ENCODE measurements at places on chromosomes 6 and 20.

GRCh38 chr20:32078791-32079190 is 26.7 kb downstream of the HCK start:
- no peak for DNase-seq

DNA sequence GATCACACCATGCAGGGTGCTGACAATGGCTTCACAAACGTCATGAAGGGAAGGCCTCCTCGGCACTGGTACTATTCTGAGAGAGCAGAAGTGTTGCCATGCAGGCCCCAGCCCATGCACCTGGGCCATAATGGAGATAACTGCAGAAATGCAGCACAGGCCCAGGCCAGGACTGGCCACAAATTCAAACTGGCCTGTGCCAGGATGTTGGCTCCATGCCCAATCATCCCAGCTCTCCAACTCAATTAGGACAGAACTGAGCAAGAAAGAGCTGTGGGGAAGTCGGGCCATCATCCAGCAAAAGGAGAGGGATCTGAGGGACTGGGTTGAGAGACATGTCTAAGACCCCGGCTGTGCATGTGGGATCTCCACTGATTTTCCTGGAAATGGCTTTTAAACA is 48.9 kb upstream of the SYNDIG1 start:
- no peak for DNase-seq

- DNase-seq: no peak
Observed at GRCh38 chr6:28224131-28225055, 682 bp upstream of the ZSCAN9 start.

DNA sequence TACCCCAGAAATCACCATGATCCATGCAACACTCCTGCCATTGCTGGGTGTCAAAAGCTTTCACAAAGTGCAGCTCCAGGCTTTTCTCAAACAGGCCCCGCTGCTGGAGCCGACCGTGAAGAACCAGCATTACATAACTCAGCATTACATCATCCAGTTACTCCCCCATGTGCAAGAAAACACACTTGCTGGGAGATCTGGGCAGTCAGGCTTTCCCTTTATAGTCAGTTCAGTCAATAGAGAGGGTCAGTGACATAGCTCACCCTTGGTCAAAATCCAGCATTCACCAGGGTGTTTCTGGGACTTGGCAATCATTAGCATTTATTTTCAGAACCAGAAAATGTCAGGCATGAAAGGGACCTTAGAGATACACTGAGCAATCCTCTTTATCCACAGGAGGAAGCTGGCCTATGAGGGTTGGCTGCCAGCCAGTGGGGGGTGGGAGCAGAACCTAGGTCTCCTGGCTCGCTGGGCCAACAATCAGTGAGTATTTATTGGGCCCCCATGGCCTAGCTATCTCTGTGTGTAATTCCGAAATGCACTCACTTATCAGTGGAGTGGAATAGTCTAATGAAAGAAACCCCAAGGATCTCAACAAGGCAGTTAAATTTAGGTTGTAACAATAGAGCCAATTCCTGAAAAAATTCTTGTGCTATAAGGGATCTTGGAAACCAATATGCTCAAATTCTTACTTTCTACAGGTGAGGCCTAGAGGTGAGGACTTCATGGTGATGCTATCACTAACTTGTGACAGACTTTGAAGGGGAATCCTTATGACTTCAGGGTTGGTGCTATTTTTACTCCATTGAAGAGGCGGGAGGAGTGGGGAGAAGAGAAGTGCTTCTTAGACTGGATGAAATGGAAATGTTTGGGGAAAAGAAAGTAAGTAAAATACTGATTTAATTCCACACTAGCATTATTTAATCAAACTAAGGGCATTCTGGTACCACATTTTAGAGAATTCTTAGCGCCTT is 54.6 kb downstream of the LYRM4 start:
- DNase-seq: peak; percentile 52

GRCh38 chr20:49422161-49422560 is 60.3 kb downstream of the KCNB1 start:
- no peak for DNase-seq

- DNase-seq: no peak
Observed at GRCh38 chr20:12660918-12661317, 347.9 kb upstream of the SPTLC3 start.

DNA sequence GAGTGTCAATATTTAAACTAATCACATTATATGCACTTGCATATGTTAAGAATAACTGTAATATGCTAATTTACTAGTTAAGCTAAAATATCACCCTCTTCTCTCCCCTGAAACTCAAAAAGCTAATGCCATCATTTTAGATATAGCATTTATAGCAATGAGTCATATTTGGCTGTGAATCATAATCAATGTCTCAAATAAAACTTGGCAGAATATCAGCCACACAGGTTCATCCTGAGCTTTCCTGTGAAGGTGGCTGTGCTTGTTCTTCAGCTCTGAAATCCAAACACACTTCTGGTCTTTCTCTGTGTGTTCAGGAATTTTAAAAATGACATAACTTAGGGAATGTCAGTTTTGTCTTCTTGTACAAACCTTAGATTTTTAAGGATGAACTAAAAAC is 12.8 kb upstream of the PNRC1 start:
- DNase-seq: no peak

GRCh38 chr6:108710030-108710429 is 138.2 kb upstream of the ARMC2 start:
- DNase-seq: no peak

- no peak for DNase-seq
Observed at GRCh38 chr6:89434954-89435353, 2.0 kb downstream of the ANKRD6 start.

GRCh38 chr20:44087857-44088120 is 99.2 kb downstream of the JPH2 start:
- DNase-seq: no peak

DNA sequence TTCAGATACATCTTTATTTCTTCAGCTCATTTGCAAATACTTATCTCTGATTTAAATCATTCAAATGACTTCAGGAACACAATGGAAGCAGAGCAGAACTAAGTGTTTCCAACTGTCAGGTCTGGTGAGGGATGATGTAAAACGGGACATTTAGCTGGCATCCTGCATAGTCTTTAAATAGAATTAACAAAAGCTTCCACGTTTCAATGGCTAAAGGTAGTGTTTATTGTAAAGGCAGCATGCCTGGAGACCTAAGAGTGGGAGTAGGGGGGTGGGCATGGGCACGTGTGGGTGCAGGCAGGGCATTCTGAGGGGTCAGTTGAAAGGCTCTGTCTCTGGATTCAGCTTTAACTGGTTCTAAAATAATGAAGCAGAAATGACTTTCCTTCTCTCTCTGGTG is 174.9 kb downstream of the PLCB1 start:
- DNase-seq: no peak

- DNase-seq: no peak
Observed at GRCh38 chr6:163459007-163459406, 44.5 kb downstream of the QKI start.

GRCh38 chr20:56589633-56590032 is 39.5 kb upstream of the TFAP2C start:
- no peak for DNase-seq

DNA sequence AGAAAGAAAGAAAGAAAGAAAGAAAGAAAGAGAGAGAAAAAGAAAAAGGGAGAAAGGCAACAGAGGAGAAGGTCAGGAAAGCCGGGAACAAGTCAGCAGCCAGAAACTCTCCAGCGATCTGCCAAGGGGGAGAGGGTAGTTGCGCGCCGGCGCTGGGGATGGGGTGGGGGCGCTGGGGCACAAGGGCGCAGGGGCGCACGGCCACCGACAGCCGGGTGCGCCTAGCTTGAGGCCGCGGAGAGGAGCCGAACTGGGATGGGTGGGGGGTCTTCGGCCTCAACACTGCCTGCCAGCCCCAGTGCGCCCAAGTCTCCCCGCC is 533 bp upstream of the RSPO3 start:
- DNase-seq: no peak

DNA sequence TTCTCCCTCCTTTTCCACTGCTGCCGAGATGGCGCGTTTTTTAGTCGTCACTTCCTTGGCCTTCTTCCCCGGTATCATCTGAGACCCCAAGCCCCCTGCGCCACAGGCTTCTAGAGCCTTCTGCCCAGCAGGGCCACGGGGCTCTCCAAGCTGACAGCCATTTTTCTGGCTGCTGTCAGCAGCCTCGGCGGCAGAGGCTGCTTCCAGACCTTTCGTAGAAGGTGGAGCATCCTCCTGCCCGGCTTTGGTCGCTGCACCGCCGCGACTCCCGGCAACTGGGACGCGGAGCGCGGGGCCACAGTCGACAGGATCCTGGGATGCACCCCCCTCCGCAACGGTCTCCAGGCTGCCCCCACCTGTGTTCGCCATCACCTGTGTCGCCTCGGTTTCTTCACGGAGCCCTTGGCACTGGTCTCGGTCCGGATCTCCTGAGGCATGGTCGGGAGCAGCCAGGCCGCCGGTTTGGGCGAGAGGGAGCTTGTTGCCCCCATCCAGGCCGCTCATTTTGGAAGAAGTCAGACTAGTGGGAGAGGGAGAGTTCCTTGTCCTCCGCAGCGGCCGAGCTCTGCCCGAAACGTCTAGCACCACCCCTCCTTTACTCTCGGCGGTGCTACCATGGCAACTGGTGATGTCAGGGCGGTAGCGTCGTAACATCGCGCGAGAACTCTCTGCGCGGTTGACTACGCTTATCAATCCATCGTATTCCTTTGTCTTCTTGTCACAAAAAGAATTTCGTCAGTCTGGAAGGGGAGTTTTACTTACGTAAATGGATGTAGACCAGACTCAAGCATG is at the start of gene TSPYL4:
TSPYL4 (minus strand) TSS at position 571 of the 792 bp plus-strand sequence; CDS start at position 504, 67 bp downstream.
- DNase-seq: peak; percentile 74

DNA sequence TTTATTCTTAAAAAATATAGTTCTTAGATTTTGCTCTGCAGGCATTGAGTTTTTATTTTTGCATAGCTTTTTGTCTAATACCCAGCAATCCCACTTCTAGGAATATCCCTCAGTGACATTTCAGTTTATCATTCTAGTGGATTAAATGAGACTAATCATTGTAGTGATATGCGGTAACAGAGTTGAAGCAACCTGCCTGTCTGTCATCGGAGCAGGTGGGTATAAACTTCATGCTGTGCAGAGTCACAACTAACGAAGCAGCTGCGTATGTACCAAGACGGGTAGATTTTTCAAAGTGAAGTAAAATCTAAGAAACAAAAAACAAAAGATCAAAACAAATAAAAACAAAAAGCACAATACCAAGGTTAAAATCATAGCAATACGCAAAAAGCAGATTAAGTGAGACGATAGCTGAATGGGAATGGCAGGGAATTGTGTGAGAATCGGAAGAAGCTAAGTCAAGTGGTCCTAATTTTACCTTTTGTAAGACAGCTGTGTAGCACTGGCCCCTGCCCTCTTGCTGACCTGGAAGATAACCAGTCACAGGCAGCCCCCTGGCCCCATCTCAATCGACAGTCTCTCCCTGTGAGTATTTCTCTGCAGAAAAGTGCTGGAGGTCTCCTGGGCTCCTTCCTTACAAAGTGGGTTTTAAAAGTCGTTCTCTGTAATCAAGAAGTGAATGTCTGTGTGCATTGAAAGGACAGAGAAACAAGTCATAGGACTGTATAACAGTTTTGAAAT is 169.2 kb downstream of the OR2B2 start:
- DNase-seq: no peak

GRCh38 chr6:113672491-113673149 is 184.5 kb upstream of the MARCKS start:
- no peak for DNase-seq

- DNase-seq: no peak
Observed at GRCh38 chr6:48826152-48826515, 636.9 kb downstream of the MMUT start.

- peak; percentile 87 for DNase-seq
Observed at GRCh38 chr6:87472525-87473418, at the start of gene SLC35A1. TSS of gene SLC35A1 (plus strand) at chr6:87472974. CDS start at chr6:87473004, 30 bp downstream.

GRCh38 chr6:19602434-19603013 is 234.6 kb upstream of the ID4 start:
- no peak for DNase-seq

GRCh38 chr6:129671442-129672340 is 38.3 kb downstream of the ARHGAP18 start:
- no peak for DNase-seq

GRCh38 chr6:54236984-54237383 is 71.3 kb upstream of the TINAG start:
- no peak for DNase-seq

GRCh38 chr6:97437087-97437486 is 154.1 kb upstream of the MMS22L start:
- peak; percentile 4 for DNase-seq

Measured in frontal cortex (tissue), 4 donors.